ENCODE measurements at places on chromosomes 11 and 22. TPM values are rescaled to one million over a fixed set of nuclear protein-coding genes. Genes with fewer than 3 reads are reported as not detected.

DNA sequence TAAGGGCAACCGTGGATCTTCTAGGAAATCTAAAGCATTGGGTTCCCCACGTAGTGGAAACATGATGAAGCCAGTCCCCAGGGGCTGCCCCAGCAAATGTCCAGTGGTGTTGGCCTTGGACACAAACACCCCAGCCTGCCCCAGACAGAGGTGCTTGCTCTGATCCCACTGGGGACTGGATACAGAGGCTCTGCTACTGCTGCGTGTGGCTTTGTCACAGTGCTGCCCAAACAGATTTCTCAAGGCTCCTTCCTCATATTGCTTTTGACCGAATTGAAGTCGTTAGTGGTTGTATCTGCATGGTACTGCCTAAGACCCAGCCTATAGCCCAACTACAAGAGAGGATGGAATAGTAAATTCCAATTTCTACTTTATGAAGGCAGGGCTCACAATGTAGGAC is 40.1 kb upstream of the CD44 start:
- DNase-seq = no peak

GRCh38 chr11:119906376-119906775 is 177.4 kb upstream of the NECTIN1 start:
- DNase-seq = no peak

DNA sequence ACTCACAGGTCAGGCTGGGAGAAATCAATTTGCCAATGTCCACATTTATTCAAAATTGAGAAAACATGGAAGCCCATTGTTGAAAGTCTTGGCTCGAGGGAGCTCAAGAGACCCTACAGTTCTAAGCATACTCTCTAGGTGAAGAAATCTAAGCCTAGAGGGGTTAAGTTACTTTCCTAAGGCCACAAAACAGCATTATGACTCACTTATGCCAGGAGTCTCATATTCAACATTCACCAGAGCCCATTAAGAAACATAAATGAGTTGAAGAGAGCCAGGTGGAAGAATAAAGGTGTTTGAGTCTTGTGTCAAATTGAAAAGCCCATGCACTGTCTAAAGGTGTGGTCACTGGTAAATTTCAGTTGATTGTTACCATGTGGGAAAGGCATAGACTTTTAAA is 108.1 kb downstream of the INSC start:
- no peak for DNase-seq

DNA sequence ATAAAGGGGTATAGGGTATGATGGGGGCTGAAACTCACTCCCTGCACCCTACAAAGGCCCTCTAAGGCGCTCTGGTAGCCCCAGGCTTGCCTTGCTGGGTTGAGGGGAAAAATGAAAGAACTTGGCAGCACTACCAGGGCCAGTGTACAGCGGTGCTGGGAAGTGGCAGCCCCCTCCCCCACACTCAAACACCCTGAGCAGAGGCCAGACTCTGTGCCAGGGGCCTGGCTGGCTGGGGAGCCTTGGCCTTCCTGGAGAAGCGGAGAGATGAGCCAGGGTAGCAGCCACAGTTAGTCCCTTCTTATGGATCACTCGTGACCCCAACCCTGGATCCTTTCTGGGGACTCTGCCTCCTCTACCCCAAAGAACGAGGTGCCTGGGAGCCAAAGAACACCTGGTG is 2.7 kb downstream of the TMEM134 start:
- no peak for DNase-seq

DNA sequence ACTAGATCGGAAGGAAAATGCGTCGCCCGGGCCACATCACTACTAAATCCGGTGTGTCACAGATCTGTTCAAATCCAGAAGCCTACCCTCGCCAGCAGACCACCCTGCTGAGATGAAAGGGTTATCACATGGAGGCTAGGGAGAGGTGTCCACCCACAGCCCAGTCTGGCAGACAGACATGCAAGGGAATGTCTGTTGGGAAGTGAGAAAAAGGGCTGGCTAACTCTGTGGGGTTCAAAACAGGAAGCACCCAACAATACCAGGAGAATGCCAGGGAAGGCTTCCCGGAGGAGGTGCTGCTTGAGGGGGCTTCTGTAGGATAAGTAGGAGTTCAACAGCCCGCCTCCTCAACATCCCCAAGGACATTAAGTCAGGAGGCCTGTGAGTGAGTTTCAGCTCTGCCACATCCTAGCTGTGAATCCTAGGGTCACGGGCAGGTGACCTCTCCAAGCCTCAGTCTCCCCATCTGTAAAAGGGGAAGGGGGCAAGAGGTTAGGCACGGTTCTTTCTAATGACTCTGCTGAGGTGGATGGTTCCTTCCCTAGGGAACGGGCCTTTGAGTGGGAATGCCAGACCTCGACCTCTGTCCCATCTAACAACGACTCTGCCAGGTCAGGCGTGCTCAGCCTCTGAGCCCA is 1.1 kb downstream of the TPST2 start:
- no peak for DNase-seq

- DNase-seq = no peak
These were observed 29.9 kb downstream of the IL10RA start for GRCh38 chr11:118016104-118016503.

GRCh38 chr11:133601641-133602040 is 69.3 kb upstream of the OPCML start:
- no peak for DNase-seq

- DNase-seq = no peak
These were observed 13.4 kb downstream of the DRD4 start for GRCh38 chr11:650482-650881.

DNA sequence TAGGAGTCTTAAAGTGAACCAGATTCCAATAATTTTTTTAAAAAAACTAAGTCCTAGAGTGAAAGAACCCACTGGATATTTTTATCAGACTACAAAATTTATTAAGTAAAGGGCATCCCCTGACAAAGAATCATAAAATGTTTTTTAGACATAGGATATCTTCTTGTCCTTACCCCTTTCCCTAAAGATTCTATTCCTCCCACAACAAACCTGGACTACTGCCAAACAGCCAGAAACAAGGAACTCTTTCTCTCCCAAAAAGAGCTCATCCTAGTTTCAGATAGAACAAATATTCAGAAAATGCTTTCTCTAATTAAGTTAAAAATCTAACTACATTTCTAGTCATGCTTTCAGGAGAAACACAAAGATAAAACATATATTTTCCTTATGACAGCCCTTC is 327.1 kb downstream of the FAM181B start:
- no peak for DNase-seq

GRCh38 chr11:12762696-12763324 is 88.6 kb downstream of the TEAD1 start:
- no peak for DNase-seq

The DNAJB7 gene
- total RNA-seq = not detected

DNA sequence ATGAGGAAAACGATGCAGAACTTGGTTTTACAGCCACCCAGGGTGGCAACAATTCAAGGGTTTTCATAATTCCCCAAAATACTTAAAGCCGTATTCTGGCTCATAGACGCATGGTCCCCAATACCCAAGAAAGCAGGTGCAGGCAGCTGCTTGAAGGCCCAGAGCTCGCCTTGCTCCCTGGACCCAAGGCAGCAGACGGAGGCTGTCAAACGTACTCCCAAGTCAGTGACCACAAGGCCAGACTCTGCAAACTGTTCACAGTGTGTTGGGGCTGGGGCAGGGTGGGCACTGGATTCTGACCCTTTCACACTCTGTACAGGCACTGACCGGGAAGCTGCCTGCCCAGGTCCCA is 21.5 kb downstream of the TMEM184B start:
- DNase-seq = no peak

The RIBC2 gene
- total RNA-seq = 1.1 TPM

The PLAAT5 gene
- total RNA-seq = not detected

DNA sequence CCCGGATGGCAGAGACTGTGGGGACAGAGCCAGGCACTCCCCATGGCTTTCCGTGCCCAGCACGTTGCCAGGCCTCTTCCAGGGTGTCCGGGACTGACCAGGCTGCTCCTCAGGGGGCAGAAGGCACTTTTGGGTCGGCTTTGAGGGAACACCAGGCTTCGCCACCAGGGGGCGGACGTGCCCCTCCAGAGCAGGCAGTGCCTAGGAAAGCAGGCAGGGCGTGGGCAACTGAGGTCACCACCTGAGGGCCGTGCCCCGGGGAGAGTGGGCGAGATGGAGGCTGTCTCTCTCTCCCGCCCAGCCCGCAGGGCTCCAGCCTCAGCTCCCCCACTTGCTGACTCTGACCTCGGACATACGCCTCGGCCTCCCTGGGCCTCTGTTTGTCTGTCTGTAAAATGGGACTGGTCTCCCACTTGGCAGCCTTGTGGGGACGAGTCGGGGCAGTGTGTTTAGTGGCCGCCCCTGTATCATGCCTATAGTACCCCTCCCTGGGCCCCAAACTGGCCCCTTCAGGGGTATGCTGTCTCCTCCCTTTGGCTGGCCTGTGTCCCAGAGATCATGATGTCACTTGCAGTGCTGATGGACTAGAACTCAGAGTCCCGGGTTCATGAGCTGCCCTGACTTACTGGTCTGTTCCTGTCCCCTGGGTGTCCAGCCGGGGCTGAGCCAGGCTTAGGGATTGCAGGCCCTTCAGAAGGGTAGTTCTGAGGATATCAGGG is 4.4 kb upstream of the PRR5 start:
- DNase-seq = peak; percentile 48

GRCh38 chr11:8338138-8338537 is 74.5 kb upstream of the LMO1 start:
- peak; percentile 27 for DNase-seq

DNA sequence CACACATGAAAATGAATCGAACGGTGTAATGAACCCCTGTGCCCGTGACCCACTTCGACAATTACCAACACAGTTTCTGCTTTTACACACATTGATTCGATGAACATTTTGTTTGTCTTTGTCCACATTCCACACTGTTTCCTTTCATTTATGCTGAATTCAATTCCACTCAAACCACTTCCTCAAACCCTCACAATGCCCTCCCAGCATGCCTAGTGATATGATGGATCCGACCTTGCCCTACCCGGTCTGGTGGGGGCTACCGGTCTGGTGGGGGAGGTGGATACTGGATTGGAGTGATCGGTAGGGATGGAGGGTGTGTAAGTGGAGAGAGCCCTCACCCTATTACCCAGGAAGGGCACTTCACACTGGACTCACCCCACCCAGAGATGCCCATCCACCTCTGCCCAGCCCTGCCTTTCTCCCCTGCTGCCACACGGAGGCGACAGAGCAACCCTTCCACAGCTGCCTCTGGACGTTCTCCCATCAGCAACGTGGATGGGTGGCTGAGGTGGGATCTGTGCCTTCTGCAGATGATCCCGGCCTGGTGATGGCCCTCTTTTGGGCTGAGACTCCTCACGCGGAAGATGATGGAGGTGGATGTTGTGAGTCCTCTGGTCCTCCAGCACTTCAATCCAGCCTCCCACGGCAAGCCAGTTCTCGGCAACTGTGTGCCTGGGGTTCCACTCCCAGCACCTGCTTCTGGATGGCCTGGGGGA is 33.0 kb upstream of the P2RY2 start:
- DNase-seq = peak; percentile 47

The TTLL1 gene
- 2.7 TPM for total RNA-seq

The UPK3A gene
- not detected for total RNA-seq

DNA sequence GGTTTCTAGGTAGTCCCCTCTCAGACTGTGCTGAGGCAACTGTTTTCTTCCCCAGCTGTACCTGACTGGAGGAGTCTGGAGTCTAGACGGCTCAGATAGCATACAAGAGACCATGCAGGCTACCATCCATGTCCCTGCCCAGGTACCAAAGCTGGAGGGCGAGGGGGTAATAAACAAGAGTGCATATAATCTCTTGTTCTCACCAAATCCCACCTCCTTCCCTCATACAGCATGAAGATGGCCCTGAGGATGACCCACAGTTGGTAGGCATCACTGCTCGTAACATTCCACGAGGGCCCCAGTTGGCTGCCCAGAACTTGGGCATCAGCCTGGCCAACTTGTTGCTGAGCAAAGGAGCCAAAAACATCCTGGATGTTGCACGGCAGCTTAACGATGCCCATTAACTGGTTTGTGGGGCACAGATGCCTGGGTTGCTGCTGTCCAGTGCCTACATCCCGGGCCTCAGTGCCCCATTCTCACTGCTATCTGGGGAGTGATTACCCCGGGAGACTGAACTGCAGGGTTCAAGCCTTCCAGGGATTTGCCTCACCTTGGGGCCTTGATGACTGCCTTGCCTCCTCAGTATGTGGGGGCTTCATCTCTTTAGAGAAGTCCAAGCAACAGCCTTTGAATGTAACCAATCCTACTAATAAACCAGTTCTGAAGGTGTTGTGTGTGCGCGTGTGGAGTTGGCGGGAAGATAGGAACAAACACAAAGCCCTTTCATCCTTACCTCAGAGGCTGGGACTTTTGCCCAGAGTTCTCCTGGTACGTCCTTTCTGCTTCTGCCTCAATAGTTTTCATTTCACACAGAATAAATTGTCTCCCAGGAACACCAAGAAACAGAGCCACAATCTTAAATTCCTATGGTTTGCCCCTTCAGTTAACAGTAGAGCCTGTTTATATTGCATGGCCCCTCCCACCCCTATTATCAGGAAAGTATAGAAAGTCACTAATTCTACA is 8.5 kb downstream of the HMBS start:
- DNase-seq = no peak

GRCh38 chr11:69059985-69060384 is 11.3 kb downstream of the TPCN2 start:
- no peak for DNase-seq

DNA sequence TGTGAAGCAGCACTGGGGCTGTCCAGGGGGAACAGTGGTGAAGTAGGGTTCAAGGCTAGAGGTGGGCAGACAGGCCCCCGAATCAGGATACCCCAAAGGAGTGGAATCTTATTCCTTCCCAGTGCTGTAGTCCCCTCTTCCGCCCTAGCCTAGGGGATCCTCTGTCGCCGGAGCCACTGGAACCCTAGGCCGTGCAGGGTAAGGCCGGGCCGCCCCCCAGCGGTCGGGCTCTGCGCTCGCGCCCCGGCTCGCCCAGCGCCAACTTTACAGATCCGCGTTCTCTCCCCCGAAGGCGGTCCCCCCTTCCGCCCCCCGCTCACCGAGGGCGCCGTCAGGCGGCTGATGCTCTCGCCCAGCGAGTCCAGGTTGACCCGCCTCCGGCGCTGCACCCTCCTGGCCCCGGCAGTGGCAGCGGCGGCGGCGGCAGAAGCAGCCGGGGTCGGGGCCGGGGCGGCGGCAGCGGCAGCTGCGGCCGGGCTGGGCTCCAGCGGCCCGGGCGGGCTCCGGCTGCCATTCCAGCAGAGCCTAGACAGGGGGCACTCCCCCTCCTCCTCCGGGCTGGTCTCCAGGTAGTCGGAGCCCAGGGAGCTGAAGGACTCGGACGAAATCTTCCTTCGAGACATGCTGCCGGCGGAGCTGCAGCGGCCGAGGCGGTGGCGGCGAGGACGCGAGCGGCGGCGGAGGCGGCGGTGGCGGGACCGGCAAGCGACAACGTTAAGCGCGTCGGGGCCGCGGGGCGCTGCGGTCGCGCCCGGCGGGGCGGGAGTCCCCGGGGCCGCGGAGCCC is 650 bp downstream of the GUCY1A2 start:
- peak; percentile 33 for DNase-seq

GRCh38 chr11:121574801-121575200 is 122.0 kb upstream of the SORL1-AS1 start:
- no peak for DNase-seq

The MIAT gene
- 0.82 TPM for total RNA-seq

GRCh38 chr11:71185411-71185810 is 67.0 kb downstream of the SHANK2 start:
- DNase-seq = no peak

- DNase-seq = no peak
These were observed 30.0 kb upstream of the SYT7 start for GRCh38 chr11:61610905-61611304.

The CNIH2 gene
- not detected for total RNA-seq

GRCh38 chr22:37118083-37118482 is 8.6 kb upstream of the TMPRSS6 start:
- DNase-seq = no peak
